ENCODE measurements at places on chromosomes 12 and 14. TPM values are rescaled to one million over a fixed set of nuclear protein-coding genes. Genes with fewer than 3 reads are reported as not detected.

Gene GLT1D1
- total RNA-seq: 4.9 TPM

Gene TMPO
- 14.1 TPM for total RNA-seq

GRCh38 chr12:82893896-82894295, 207.2 kb downstream of the TMTC2 start:
- no peak for DNase-seq

DNA sequence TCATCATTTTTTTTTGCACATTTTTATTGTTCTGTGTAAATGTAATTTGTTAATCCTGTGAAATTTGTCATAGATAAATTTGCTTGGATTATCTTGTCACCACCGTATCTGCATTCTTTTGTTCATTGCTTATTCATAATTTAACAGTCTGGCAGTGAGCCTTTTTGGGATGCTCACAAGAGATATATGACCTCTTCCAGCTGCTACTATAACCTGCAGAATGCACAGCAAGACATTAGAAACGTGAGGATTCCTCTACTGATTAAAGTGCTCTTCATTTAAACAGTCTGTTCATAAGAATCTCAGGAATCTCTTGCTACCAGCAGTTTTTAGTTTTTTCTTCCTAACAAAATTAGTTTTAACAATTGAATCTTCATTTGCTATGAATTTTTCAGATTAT, 9.1 kb downstream of the NPAS3 start:
- DNase-seq: no peak

GRCh38 chr12:6303071-6303470, 7.4 kb upstream of the PLEKHG6 start:
- DNase-seq: no peak

GRCh38 chr12:47736877-47737676, 11.8 kb upstream of the ENDOU start:
- DNase-seq: peak; percentile 51

DNA sequence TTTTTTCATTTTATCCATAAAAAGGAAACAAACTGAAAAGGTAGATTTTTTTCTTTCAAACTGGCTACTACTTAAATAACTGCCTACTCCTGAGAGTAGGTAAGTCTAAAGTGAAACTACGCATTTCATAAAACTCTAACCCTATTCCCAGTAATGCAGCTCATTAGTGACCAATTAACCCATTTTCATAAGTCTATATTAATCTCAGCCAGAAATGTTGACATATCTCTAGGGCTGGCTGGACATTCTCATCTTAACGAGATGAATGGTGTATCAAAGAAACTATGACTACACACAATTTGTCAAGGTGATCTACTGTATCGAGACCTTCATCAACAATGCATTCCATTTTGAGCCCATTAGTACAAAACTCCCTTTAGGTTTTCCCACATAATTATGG, 57.2 kb downstream of the EPS8 start:
- no peak for DNase-seq

DNA sequence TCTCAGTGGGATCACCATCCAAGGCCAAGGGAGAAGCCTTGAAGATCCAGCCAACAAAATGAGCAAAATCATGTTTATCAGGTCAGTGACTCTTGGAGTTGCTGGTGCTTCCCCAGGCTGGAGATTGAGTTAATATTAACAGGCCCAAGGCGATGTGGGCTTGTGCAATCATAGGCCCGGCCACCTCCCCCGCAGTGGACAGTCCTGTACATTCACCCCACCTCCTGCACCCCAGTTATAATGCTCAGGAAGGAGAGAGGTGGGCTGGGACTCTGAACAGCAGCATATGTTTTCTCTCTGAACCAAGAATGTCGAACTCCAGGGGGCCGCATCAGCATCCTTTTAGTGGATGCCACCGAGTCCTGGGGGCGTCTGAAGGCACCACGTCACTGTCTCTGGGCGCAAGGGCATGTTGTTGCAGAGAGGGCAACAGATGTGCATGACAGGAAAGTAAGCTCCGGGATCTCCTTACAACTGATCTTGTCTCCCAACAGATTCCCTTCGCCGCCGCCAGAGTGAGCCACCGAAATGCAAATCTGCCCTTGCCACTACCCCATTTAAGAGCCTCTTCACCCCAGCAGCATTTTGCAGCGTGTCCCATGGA, 32.2 kb upstream of the SERPINA6 start:
- no peak for DNase-seq

Measured in gastrocnemius medialis (tissue), 4 donors.